NCI-H2081 (cell line): ENCODE measurements at places on chromosomes 11 and 22.
A peak's percentile ranks its signal among the peaks of the same experiment; 100 is the strongest.

DNA sequence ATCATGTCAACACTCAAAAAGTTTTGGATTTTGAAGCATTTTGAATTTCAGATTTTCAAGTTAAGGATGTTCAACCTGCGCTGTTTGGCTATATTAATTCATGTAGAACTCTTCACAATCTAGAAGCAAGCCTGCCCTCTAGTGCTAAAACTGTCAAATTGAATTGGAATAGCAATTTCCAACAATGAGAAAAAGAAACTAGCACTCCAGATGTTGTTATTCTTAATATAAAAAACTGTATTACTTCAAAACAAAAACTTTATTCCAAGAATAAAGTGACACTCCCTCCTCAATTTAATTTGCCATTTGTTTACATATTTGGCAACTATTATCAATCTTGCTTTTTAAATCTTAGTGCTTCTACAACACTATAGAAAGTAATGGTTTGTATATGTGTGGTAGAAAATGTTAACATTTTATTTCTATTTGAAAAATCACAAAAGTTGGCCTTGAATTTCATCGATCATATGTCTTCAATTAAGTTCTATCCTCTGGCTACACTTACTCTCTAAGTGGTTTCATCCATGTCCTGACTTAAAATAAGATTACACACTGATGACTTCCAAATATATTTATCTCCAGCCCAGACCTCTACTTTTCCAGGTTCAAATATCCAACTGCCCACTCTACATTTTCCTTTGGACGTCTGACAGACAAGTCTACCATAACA lies 36.6 kb downstream of the DCUN1D5 start:
- DNase-seq, result peak; percentile 33

DNA sequence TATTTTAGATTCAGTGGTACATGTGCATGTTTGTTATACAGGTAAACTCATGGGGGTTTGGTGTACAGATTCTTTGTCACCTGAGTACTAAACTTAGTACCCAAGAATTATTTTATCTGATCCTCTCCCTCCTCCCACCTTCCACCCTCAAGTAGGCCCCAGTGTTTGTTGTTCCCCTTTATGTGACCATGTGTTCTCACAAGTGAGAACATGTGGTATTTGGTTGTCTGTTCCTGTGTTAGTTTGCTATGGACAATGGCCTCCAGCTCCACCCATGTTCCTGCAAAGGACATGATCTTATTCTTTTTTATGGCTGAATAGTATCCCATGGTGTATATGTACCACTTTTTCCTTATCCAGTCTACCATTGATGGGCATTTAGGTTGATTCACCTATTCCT lies 6.8 kb downstream of the SMIM38 start:
- no peak for DNase-seq

GRCh38 chr22:41933411-41934177 lies 7.0 kb upstream of the TNFRSF13C start:
- no peak for DNase-seq

DNA sequence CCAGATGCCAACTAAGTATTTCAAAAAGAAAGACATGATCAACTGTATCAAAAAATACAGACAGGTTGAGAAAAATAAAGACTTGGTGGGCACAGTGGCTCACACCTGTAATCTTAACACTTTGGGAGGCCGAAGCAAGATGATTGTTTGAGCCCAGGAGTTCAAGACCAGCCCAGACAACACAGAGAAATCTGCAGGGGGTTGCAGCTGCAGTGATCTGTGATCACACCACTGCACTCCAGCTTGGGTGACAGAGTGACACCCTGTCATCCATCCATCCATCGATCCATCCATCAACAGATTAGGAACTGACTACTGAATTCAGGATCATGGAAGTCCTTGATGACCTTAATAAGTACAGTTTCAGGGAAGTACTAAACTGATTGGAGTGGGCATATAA lies 65.0 kb upstream of the RPS13 start:
- no peak for DNase-seq

DNA sequence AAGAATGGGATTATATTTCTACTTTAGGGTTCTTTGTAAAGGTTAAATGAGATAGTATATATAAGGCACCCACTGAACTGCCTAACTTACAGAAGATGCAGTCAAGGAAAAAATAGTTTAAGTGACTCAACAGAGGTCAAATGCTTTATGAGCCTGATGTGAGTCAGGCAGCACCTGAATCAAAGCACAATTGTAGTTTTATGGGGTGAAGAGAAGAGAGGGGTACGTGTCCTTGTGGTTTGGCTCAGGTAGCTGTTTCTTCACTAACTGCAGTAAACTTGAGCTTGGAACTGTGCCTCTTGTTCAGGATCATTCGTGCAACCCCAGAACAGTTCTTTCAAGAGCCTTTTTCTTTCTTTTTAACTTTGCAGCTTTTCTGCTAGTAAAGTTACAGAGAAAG lies 125.2 kb upstream of the SPON1 start:
- DNase-seq, result no peak

- no peak for DNase-seq
These were observed 13.5 kb downstream of the OR52K1 start for GRCh38 chr11:4495986-4496385.

GRCh38 chr11:65311170-65311678 lies 3.4 kb upstream of the CDC42EP2 start:
- DNase-seq, result no peak

DNA sequence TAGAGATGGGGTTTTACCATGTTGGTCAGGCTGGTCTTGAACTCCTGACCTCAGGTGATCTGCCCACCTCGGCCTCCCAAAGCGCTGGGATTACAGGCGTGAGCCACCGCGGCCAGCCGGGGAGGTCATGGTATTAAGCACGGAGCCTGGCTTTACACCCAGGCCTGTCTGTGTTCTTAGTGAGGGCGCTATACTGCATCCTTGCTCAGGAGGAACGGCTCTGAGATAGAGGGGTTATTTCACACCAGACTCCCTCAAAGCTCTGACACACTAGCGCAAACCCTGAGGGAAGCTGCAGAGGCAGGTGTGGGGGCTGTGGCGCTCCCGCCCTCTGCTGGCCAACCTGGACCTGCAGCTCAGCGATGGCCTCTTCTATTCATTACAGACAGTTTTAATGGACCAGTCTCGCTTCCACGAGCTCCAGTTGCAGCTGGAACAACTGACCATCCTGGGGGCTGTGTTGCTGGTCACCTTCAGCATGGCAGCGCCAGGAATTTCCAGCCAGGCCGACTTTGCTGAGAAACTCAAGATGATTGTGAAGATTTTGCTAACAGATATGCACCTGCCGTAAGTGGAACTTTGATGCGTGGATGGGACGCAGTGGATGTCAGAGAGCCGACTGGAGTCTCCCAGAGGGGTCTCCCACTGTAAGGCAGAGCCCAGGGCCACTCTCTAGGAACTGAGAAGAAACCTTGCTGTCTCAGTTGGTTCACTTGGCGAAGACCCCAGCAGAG lies 26.2 kb downstream of the TCP11L1 start:
- DNase-seq, result peak; percentile 63

DNA sequence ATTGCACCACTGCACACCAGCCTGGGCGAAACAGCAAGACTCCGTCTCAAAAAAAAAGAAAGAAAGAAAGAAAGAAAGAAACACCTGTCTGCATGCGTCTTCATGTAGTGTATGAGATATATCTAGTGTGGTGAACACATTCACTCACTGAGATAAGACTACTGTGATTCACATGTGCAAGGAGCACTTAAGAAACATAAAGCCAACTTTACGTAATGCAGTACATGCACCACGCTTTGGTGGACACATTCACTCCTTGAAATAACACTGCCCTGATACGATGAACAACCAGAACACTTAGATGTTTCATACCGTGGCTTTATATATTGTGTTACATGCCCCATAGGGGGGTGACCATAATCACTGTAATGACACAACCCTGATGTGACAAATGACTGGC lies 96.0 kb downstream of the MICAL3 start:
- DNase-seq, result no peak
